Activated CD4-positive, alpha-beta T cell treated with anti-CD3 and anti-CD28 coated beads, Interleukin-2, amount 50 U/mL, for 48 hours (primary cell): ENCODE measurements at places on chromosomes 1 and 21.

DNA sequence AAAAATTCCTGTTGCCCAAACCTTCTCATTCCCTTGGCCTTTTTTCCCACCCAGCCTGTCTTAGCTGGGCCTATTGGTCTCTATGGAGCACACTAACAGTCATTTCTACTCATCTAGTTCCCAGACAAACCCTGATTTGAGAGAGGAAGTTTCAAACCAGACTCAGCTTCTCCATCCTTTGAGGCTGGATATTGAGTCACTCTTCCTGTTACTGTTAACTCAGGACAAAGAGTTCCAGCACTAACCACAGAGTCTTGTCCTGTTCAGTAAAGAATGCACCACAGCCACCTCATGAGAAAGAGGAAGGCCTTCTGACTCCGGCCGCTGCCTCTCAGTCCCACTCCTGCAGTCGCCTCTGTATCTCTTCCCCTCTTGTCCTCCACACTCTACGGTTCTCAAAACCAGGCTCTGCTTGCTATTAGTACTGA is 137.8 kb downstream of the PTPRC start:
- DNase-seq: no peak

DNA sequence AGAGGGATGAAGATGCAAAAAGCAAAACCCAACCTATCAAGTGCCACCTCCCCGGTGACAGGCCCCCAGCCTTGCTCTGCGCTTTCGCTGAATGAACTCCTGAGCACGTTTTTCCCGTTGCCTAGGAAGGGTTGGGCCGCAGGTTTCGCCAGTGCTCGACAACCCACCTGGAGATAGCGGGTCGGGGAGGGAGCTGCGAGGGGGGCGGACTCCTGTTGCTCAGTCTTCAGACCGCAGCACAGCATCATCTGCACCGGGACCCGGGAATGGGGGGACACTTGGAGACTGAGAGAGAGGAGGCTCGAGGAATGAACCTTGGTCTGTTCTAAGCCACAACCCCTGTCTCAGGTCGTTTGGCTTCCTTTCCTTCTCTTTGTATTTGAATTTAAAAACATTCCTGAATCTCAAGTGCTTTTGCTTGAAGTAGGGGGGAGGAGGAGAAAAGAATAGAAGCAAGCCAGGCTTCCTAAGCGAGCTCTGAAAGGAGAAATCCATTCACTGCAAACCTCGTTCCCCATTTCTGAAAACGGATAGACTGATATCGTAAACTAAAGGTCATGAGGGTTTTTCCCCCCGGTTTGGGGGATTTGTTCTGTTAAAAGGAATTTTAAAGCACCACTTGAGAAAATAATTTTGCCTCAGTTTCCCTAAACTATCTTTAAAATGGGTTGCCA is 1.2 kb downstream of the AK5 start:
- peak; percentile 25 for DNase-seq

DNA sequence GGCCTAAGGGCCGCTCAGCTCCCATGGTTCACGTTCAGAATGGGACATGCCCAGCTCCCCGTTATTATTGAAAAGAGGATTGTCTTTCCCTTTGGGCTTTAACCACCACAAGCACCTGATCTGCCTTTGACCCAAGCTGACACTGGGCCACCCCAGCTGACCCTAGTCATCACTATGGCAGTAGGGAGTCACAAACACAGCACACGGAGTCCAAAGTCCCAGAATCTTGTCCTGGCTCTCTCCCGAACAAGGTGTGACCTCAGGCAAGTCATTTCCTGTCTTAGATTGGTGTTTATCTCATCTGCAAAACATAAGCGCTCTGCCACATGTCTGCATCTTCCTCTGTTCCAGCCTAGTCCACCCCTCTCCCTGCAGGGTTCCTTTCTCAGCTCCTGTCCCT is 31.5 kb downstream of the IGFN1 start:
- no peak for DNase-seq

- DNase-seq: no peak
Measured at GRCh38 chr1:108718927-108719655, 6.4 kb downstream of the FNDC7 start.

DNA sequence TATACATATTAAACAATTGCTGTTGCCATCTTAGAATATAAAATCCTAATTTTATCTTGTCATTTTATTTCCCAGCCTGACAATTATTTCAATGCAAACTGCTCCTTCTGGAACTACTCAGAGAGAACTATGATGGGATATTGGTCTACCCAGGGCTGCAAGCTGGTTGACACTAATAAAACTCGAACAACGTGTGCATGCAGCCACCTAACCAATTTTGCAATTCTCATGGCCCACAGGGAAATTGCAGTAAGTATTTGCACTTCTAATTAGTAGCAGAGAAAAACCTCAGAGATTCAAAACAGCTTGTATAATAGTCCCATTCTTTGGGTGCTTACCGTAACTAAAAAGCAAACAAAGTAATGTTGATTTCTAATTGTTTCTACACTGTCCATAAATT is 167.2 kb downstream of the ADGRL2 start:
- DNase-seq: no peak

DNA sequence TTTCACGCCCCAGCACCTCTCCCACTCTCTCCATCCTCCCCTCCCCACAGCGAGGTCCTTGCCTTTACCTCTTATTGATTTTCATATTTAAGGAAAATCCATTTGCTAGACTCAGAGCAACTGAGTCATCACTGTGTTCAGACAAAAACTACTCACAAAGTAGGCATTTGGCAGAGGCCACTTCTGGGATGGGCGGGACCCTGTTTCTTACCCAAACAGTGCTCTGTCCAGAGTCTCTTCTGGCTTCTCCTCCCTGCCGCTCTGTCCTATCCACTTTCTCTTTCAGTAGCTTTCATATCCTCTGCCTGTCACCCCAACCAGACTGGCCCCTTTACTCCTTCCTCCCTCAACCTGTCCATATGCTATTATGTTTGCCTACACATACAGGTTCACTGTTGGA is 2.4 kb upstream of the NAV1 start:
- no peak for DNase-seq

DNA sequence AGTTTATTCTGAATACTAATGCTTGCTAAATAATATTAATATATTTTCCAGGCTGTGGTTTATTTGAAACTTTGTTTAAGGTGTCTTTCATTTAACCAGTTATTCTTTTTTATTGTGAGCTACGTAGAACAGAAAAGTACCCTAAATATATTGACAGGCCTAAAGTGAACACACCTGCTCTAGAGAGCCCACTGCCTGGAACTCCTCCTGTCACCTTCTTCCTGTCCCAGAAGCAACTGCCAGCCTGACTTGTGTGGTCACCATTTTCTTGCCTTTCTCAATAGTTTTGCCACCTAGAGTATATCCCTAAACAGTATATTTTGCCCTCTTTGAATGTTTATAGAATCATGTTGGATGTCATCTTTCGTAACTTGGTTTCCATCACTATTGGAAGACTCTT is 48.5 kb downstream of the SCCPDH start:
- DNase-seq: no peak
